Dermis microvascular lymphatic vessel endothelial cell (primary cell): ENCODE measurements at places on chromosomes 3 and 15.

- DNase-seq = no peak
These were observed 39.1 kb upstream of the PHLDB2 start for GRCh38 chr3:111819927-111820326.

GRCh38 chr15:99092554-99093172 is 12.2 kb upstream of the SYNM start:
- no peak for DNase-seq

DNA sequence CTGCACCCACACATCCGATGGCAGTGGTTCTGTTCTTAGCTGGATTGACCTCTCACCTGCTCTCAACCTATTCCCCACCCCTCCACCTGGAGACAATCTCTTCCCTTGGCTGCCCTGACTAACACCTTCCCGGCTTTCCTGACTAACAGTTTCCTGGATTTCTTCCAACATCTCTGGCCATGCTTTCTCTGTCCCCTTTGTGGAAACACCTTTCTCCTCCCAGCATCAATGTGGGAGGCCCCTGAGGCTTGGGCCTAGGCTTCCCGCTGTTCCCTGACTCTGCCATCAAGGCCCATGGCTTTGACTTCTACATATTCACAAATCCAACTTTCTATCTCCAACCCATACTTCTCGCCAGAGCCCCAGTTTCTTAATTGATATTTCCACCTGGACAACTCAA is 142.8 kb upstream of the ATP2B2 start:
- no peak for DNase-seq

- DNase-seq = no peak
These were observed 73.8 kb downstream of the MCTP2 start for GRCh38 chr15:94305133-94305532.

- DNase-seq = no peak
These were observed 24.5 kb downstream of the ABHD6 start for GRCh38 chr3:58261954-58262666.

DNA sequence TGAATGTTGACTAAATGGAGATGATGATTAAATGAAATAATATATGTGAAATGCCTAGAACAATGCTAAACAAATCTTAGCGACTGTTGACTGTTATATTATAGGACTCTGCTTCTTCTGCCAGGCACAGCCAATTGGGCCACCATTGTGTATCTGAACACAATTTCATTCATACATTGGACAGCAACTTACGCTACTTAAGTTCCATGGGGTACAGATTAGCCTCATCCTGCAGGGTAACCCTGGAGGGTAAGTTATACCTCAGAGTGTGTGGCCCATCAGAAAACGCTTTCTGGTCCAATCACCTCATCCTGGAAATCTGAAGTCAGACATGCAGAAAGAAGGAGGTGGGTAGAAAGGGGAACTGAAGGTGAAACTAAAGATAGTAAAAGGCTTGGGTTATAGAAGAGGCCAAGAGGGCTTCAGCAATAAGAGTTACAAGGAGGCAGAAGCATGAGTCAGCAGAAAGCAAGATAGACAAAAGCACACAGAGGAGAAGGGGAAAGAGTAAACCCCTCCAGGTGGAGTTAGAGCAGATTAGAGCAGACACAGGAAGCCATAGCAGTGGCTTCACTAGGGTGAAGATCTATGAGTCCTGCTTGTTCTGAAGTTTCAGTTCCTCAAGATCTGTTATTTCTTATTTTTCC is 119.3 kb upstream of the SLC24A5 start:
- no peak for DNase-seq

- DNase-seq = no peak
These were observed 348.8 kb upstream of the ZNF717 start for GRCh38 chr3:76134166-76134565.

- DNase-seq = no peak
These were observed 1.2 kb downstream of the DAPK2 start for GRCh38 chr15:64045101-64045435.

DNA sequence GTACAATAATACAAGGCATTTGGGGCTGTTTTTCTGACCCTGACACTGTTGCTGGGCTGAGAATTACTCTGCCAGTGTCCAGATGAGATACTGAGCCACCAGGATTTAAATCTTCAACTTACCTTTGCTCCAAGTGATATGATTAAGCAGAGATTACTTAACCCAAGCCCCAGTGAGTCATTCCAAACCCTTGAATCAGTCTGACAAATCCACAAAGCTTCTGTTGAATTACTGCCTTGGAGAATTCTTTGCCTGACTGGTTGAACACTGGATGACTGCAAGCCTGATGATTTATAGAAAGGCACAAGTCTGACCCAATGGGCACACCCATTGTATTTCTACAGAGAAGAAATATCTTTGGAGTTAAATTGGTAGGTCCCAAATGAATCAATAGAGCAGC is 88.2 kb upstream of the TSC22D2 start:
- DNase-seq = peak; percentile 46

DNA sequence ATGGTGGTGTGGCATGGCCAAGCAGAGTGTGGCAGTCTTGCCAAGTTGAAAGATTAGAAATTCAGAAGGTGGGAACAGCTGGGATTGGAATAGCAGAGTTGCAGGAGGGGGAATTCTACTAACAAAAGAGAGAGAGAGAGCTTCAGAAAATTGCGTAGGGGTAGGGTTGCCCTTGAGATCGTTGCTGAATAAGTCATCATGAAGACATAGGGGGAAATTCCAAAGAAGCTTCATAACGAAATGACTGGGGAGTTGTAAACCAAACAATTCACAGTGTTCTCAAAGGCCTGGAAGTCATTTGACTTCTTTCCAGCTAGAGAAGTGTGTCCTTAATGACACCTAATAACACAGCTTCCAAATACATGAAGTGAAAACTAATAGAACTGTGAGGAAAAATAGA is 26.3 kb upstream of the TIPARP start:
- no peak for DNase-seq

DNA sequence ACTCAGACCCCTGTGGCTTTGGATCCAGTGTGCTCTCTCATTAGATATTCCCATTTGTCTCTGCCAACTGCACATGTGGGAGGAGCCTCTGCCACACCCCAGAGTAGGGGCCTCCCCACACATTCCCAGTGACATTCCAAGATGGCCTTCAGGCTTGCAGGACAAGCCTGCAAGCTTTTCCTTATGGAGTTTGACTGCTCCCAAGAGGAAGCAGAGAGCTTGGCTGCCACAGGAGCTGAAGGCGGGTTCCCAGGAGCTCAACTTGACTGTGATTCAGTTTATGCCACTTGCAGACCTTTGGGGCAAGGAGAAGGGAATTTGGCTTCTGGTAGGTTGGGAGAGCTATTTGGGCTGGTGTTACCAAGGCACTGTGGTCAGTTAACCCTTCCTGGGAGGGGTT is 22.5 kb upstream of the EPHB1 start:
- DNase-seq = no peak

DNA sequence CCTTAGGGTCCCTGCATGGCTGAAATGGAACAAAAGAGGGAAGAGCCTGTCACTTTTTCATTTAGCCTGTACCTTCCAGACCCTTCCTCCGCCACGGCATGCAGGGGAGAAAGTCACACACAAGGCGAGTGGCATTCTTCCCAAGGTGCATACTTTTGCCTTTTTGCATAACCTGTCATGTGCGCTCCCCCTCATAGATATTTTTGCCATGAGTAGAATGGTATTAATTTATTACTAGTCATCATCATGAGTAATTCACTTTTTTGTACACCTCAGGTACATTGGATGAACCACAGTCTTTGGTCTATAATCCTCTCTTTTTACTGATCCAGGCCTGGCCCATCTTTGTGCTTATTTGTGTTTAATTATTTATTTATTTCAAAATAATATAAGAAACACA is 8.9 kb upstream of the BUB1B start:
- no peak for DNase-seq

DNA sequence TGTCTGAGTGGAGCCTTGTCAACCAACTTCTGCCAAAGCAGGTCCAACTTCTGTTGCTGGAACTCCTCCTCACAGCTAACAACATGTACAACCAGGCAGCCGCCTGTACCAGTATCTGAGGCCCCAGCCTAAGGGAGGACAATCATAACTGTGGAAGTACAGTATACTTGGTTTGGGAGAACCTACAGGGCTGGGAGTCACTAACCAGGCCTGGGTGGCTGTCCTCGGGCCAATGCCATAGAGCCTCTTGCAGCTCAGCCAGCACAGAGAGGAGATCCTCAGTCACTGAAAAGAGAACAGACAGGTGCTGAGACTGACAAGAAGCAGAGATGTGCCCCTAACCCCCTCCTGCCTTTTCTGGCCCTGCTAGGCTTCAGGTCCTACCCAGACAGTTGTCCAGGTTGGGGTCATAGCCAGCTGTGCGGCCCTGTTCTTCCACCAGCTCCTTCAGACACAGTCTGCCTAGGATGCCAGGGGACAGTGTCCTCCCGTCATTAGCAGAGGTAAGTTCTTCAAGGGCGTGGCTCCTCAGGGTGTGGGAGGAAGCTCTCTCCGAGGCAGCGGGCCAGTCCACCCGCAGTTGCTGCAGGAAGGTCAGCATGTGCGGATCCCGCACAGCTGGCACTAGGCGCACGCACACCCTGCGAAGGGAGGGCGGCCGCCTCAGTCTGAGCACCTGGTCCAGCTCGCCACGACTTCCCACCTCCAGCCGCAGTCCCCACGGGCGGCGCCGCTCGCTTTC is 980 bp downstream of the DALRD3 start:
- DNase-seq = no peak

DNA sequence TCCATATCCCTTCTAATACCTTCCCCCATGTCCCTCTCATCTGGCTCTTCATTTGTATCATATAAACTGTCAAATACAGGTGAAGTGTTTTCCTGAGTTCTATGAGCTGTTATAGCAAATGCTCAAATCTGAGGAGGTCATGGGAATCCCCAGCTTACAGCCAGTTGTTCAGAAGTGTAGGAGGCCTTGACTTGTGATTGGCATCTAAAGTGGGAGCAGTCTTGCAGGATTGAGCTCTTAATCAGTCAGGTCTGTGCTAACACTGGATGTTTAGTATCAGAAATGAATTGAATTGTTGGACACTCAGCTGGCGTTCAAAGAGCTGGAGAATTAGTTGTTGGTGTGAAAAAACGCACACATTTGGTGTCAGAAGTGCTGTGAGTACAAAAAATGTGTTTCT is 65.0 kb downstream of the IFT57 start:
- no peak for DNase-seq

GRCh38 chr3:5221701-5222100 is 34.2 kb downstream of the EDEM1 start:
- DNase-seq = no peak

- DNase-seq = no peak
These were observed 8.6 kb downstream of the ACAA1 start for GRCh38 chr3:38128303-38128655.

- no peak for DNase-seq
These were observed 38.6 kb downstream of the CNTN3 start for GRCh38 chr3:74575857-74576256.

DNA sequence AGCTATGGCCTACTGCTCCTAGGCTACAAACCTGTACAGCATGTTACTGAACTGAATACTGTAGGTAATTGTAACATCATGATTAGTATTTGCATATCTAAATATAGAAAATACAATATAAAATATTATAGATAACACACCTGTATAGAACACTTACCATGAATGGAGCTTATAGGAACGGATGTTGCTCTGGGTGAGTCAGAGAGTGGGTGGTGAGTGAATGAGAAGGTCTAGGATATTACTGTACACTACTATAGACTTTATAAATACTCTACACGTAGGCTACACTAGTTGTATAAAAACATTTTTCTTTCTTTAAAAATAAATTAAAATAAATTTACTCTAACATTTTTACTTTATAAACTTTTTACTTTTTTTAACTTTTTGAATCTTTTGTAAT is 224.0 kb upstream of the CBLB start:
- DNase-seq = no peak

GRCh38 chr3:131357275-131357674 is 24.3 kb upstream of the NUDT16 start:
- no peak for DNase-seq
